Stimulated activated CD4-positive, alpha-beta T cell treated with anti-CD3 and anti-CD28 coated beads, Interleukin-4, amount 100 ng/mL, for 4 hours (primary cell): ENCODE measurements at places on chromosomes 13 and 19.

- peak; percentile 28 for DNase-seq
Measured at GRCh38 chr19:49746206-49746958, 16.7 kb downstream of the TSKS start.

GRCh38 chr19:36152019-36152351 is 262 bp downstream of the COX7A1 start:
- DNase-seq: no peak

DNA sequence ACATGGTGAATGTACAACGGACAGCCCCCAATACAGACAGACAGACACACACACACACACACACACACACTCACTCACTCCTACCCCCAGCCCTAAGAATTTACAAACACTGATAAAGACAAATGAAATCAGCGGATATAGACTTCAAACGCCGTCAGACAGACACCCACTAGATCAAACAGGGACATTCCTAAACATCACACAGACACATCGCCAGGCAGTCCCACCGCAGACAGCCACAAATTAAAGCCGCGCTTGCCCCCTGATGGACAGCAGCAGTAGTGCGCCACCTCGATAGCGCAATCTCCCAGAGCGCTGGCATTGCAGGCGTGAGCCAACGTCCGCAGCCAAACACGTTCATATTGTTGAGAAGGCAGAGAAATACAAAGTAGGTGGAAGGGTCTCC is 24.7 kb upstream of the ADGRE1 start:
- peak; percentile 89 for DNase-seq

- no peak for DNase-seq
Measured at GRCh38 chr13:74629985-74630384, 495.8 kb upstream of the KLF12 start.

- DNase-seq: no peak
Measured at GRCh38 chr19:4578552-4579248, 19.2 kb upstream of the SEMA6B start.

DNA sequence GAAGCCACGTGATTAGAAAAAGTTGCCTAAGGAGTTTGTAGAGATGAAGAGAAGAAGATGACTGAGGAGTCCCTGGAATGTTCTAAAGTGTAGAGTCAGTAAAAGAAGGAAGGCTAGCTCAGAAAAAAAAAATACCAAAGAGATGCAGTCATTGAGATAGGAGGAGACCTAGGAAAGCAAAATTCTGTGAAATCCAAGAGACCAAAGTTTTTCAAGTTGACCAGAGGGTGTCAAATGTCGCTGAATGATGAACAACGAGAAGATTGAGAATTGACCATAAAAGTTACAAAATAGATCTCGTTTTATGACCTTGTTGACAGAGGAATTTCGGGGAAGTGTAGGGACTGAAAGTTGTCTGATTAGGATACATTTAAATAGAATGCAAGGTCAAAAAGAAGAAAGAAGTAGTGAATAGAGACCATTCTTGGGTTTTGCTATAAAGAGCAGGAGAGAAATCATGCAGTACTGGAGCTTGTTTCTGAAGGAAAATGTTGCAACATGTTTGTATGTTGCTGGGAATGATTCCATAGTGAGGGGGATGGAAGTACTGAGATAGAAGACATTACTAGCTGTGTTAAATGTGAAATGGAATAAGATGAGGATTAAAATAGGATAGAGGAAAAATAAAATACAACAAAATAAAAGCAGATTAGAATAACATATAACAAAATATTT is 30.2 kb upstream of the HTR2A start:
- DNase-seq: no peak

GRCh38 chr19:42092350-42092749 is 16.4 kb downstream of the ZNF574 start:
- DNase-seq: no peak

- no peak for DNase-seq
Measured at GRCh38 chr19:39846678-39847486, 703 bp upstream of the FBL start.
